ENCODE measurements at places on chromosomes 1 and 21. TPM values are rescaled to one million over a fixed set of nuclear protein-coding genes. Genes with fewer than 3 reads are reported as not detected.

CCDC27 gene
- not detected for total RNA-seq

PTPRU gene
- total RNA-seq: 4.6 TPM

DAB1 gene
- 1.7 TPM for total RNA-seq

DNALI1 gene
- 3.1 TPM for total RNA-seq

GRCh38 chr1:89578151-89578550, 53.5 kb downstream of the LRRC8B start:
- DNase-seq: no peak

DNA sequence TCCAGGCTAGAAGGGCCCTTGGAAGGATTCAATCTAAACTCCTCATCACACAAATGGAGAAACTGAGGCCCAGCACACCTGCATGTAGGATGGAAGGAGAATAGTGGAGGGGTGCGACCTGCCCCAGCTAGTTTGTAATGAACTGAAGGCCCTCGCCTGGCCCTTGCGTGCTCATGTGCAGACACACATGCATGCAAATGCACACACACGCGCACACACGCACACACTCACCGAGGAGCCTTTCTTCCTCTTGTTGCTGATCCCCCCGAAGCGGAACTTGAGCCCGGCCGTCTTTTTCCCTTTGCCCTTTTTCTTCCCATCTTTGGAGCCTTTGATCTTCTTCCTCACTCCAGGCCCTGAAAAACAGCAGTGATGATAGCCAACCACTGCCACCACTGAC, 27.9 kb downstream of the CHD5 start:
- no peak for DNase-seq

Data from liver (tissue), 10 donors.